ENCODE measurements at places on chromosomes 11 and 22.

DNA sequence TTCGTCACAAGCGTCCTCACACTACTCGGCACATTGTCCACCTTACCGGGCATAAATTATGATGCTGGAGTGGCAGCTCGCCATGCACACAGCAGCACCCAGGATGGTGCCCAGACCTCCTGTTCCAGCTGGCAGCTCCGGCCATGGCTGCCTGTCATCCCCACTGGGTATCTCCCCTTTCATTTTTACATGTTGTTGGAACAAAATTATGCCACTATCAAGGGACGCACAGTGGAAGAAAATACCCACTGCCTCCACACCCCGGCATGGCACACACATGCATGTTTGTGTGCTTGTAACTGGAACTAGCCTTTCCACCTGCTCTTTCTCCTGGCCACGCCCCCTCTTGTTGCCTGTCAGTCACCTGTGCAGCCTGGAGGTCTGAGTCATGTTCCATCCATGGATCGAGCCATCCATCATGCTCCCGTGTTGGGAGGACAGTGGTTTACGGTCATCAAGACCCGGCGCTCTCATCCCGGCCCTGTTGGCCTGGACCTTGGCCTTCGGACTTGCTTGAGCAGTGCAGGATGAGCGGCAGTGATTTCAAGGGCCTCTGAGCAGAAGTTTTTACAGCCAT, 1069.6 kb downstream of the BRD1 start:
- DNase-seq: no peak

- DNase-seq: no peak
These were observed 5.5 kb downstream of the ZDHHC8 start for GRCh38 chr22:20137113-20137512.

DNA sequence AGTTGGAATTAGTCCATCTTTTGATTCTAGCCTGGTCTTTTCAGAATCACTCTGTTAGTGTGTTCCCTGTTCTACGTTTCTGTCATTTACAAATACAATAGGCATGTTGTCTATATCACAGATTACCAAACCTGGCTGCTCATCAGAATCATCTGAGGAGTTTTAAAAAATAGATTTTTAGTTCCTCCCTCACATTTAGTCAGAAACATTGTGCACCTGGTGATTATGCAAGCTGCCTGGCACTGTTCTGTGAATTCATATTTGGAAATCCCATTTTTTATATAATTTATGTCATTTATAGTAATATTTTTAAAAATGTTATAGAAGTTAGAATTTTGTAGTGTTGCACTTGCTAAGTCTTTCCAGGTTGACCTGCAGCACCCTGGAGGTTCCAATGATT, 107.3 kb downstream of the PDE3B start:
- no peak for DNase-seq

GRCh38 chr11:93039531-93040240, 70.2 kb downstream of the MTNR1B start:
- no peak for DNase-seq

DNA sequence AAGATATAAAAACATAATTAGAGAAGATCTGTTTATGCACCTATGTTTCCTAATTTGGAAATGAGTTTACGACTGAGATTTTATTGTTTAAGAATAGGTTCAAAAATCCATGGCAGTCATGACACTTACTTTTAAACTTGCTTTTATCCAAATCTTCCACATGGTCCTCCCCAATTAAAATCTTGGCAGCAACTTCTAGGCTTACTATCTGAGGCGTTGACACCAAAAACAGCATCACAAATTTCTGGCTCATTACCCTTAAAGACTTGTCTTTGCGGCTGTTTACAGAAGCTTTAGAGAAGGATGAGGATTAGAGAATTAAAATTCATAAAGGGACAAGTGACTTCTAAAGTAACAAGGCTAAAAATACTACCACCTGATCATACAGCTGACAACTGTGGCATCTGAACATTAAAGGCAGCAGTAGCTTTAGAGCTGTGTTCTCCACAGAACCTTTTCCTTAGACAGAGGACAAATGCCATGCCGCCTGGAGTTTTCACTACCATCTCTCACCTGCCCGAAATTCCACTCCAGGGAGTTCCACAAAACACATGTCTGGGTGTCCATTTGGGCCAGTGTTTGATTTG, 6.4 kb downstream of the E2F8 start:
- DNase-seq: no peak

DNA sequence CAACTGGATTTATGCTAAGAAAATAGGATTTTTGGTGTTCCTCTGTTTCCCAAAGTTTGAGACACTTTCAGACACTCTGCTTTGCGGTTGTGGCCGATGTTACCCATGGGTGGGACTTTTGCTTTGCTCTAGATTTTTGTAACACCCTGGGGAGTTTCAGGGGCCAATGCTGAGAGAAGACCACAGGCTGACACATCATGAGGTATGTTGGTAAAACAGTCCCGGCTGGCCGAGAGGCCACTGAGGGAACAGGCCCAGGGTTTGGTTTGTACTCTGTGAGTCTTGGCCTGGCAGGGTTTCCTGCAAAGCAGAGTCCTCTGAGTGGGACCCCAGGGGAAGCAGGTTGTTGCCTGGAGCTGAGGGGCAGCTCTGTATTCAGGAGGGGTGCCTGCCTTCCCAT, 78.5 kb upstream of the PITPNB start:
- no peak for DNase-seq

GRCh38 chr11:134170919-134171281, 52.9 kb downstream of the NCAPD3 start:
- no peak for DNase-seq

All from stimulated activated CD4-positive, alpha-beta T cell treated with anti-CD3 and anti-CD28 coated beads, Interleukin-15, amount 100 ng/mL, for 1 hour (primary cell).